ENCODE measurements at places on chromosomes 4 and X.

GRCh38 chrX:54992911-54993622 is 921 bp downstream of the PFKFB1 start:
- DNase-seq, result no peak

- DNase-seq, result no peak
Observed at GRCh38 chrX:29687687-29688086, 527.7 kb upstream of the MAGEB2 start.

DNA sequence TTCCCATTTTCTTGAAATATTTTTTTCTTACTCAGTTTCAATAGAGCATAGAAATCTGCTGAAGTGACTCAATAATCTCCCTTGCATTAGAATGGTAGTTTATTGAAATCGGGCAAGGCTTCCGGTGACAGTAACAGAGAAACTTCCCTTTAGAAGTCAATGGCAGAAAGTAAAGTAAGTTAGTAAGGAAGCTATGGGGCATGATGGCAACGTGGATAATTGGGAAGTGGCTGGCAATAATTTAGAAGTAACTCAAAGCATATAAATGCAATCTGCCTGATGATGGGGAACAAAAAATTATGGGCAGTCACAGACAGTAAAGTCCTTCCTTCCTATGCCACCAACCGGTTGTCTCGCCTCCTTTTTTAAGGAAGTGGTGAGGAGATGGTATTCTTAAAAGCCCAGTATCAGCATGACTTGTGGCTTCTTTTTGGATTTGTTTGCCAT is 7.6 kb downstream of the CYBB start:
- DNase-seq, result peak; percentile 65

DNA sequence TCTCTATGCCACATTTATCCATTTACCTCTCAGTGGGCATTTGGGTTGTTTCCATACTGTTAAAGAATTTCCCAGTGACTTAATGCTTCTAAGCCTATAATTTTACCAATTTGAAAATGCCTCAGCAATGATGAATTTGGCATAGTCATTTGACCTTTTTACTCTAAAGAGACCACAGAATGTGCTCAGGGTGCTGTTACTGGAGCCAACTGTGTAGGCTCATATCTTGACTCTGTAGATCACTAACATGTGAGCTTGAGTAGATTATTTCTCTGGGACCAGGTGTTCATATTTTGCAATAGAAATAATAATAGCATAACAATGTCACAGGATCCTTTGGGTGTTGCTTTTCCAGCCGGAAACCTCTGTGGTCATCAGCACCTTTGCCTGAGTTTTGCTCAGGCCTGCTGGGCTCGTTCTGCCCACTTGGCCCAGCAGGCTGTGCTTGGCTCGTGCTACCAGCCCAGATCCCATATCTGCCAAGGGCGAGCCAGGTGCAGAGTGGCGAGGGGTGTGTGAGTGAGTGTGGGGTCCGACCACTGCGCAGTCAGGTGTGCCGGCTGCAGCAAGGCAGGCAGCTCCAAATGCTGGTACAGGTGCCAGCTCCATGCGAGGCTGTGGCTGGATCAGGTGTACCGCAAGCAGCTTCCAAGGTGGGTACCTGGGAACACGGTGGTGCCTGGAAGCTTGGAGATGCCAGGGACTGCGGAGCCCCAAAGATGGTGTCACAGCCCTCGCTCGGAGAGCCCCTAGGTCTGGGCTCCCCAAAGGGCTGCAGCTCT is 70.6 kb upstream of the ANK2 start:
- DNase-seq, result no peak

DNA sequence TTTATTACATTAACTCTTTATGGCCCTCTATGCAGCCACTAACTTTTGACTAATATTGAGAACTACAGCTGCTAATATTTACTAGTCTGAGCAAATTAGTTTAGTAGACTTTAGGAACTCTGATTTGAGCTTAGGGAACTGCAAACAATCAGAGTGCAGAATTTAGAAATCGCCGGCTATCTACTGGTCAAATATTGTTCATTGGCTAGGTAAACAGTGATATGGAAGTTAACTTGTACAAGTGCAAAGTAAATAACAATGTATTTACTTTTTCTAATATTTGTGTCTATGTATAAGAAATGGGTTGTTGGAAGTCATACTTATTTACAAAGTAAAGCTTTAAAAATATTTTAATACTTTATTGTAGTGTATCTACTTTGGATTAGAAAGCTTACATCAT is 279.6 kb downstream of the CFAP299 start:
- DNase-seq, result no peak

GRCh38 chrX:101040197-101040596 is 11.7 kb downstream of the TRMT2B start:
- no peak for DNase-seq

DNA sequence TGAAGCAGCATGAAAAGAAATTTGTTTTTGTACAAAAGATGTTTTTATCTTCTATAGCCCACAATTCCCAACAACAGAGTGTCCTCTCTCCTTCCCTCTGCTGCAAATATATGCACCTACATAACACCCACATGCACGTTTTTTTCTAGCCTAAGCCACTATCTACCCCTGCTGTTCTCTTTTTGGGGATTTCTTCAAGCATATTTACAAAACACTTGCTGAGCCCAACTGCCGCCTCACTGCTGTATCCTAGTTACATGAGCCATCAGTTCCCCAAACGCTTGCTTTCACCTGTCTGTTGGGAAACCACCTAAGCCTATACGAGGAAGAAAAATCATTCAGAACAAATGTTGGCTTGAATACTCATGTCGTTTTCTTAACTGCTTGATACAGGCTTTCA is 127.2 kb downstream of the CHRNA9 start:
- no peak for DNase-seq

- no peak for DNase-seq
Observed at GRCh38 chrX:40097504-40098263, at the start of gene BCOR. Gene BCOR, minus strand, starts transcription at chrX:40097958. Its CDS starts 20,029 bp downstream, at chrX:40077929.

DNA sequence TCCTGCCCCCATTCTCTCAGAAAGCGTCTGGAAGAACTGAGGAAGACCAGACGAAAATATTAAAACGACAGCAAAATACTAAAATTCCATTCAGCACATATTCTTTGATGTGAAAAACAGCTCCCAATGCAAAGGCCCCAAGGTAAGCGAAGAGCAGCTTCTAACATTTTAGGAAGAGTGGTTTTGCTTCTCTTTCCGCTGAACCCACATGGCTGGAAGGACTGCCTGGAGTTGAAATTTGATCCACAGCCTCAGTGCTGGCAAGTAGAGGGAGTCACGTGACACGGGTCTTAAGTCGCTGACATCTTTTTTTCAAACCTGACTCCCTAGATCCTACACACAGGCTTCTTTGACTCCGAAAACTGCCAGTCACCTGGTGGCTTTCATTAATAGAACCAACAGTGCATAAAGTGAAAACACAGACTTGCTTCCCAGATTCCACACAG is at the start of gene FAM13A:
TSS of gene FAM13A (minus strand) at position 233 of the 446 bp plus-strand sequence. CDS start at position 12, 221 bp downstream.
- no peak for DNase-seq

DNA sequence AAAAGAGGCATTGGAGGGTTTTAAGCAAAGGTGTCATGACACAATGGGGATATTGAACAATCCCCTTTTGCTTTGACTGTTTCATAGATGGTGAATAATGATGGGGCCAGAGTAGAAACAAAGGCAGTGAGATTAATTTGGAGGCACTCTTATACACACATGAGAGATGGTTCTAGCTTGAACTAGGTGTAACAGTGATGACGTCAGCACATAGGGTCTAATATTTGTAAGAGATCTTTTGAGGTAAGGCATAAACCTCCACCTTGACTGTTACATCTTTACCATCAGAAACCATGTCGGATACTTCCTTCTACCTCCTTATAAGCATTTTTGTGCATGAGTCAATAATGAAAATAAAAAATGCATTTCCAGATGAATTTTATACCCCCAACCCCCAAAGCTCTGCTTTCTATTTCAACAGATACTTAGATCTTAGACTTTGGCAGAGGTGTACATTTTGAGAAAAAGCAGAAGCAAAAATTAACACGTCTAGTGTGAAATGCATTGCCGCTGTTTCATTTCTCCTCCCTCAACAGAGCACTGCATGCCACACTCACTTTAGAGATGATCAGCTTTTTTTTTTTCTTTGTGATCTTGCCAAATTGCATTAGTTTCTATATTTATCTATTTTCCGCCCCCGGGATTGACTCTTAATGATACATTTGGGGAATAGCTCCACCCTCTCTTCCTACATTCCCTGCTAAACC is 87.2 kb downstream of the HS3ST1 start:
- DNase-seq, result no peak

DNA sequence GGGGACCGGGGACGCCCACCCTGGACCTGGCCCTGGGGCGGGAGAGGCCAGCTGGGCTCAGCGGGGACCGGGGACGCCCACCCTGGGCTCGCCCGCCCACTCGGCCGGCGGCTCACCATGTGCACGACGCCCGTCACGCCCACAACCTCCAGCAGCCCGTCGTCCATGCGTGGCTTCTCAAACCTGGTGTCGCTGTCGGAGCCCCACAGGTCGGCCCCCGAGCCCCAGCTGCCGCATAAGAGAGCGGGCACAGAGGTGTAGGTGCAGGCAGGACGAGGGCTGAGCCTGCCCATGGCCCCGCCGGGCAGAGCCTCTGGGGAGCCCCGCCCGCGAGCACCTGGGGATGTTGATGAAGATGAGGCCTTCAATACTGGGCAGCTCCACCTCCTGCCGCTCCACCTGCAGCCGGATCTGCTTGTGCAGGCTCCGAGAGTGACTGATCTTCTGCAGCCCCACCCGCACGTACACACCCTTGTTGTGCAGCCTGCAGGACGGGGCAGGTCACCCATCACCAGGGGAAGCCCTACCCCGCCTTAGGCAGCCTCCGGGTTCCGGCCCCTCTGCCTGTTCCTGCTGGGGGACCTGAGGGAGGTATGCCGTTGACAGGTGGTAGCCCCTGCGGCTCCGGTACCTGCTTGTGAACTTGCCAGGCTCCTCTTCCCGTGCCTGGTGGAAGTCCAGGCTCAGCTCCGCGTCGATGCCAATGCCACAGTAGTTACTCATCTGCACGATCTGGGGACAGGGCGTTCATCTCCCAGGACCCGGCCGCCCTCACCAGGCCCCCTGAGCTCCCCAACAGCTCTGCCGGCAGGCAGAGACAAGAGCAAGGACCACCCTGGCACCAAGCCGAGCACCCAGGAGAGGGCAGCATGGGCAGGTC is 11.8 kb downstream of the DGKQ start:
- DNase-seq, result no peak

- DNase-seq, result no peak
Observed at GRCh38 chr4:165403637-165404036, 24.8 kb downstream of the CPE start.

GRCh38 chr4:183842129-183842528 is 63.0 kb upstream of the STOX2 start:
- DNase-seq, result no peak

DNA sequence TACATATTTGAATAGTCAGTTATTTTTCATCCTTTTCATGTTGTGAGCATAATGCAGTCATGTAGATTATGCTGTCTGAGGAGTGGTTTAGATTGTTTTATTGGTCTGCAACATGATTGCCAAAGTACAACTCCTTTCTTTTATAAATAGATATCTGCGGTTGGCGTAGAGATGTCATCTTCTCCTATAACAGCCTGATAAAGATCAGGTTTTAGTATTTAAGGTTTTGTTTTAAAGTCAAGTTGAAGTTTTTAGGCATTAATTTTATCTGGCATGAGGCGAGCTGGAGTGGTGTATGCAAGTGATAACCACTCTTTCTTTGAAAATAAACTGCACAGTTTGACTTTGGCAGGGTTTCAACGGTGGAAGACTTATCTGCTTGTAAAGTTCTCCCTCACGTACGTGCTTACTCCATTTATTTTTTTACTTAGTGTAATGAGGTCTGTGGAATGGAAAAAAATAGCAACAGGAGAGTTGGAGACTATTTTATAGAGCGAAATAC is 126.3 kb downstream of the FBXO8 start:
- DNase-seq, result no peak

- no peak for DNase-seq
Observed at GRCh38 chr4:69583543-69583942, 55.9 kb downstream of the UGT2A2 start.

DNA sequence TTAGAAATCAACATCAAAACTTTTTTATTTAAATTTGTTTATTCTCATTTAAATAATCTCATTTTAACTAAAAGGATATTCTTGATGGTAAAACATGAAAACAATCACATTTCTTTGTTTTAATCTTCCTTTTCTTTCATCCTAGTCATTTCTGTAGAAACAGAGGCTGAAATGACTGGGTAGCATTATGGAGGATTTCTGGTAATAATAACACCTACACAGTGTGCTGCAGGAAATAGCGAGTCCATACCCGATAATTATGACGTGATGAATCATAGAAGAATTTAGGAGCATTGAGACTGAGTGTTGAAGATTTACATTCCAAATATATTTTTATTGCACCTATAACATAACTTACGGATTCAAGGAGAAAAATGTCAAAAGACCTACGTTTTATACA is 31.4 kb upstream of the BBS12 start:
- no peak for DNase-seq

GRCh38 chr4:38464328-38464727 is 199.7 kb upstream of the KLF3 start:
- DNase-seq, result no peak

GRCh38 chrX:89053223-89053622 is 306.2 kb downstream of the CPXCR1 start:
- DNase-seq, result no peak

GRCh38 chr4:16377887-16378286 is 151.6 kb upstream of the TAPT1 start:
- DNase-seq, result no peak

DNA sequence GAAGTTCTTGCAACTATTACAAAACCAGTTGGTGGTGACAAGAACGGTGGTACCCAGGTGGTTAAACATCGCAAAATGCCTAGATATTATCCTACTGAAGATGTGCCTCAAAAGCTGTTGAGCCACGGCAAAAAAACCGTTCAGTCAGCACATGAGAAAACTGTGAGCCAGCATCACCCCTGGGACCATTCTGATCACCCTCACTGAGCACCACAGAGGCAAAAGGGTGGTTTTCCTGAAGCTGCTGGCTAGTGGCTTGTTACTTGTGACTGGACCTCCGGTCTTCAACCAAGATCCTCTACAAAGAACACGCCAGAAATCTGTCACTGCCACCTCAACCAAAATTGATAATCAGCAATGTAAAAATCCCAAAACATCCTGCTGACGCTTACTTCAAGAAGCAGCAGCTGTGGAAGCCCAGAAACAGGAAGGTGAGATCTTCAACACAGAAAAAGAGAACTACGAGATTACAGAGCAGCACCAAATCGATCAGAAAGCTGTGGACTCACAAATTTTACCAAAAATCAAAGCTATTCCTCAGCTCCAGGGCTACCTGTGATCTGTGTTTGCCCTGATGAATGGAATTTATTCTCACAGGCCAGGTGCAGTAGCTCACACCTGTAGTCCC is 21.4 kb upstream of the SLC10A6 start:
- DNase-seq, result no peak

- no peak for DNase-seq
Observed at GRCh38 chrX:19350941-19351384, 7.2 kb downstream of the PDHA1 start.

GRCh38 chr4:76585897-76586360 is 150.9 kb downstream of the SHROOM3 start:
- DNase-seq, result no peak

- DNase-seq, result no peak
Observed at GRCh38 chr4:3424522-3425095, 17.2 kb upstream of the HGFAC start.
